CD4-positive, alpha-beta T cell treated with Interleukin-6 at 100 ng/mL for 8 hours (primary cell): ENCODE measurements at places on chromosomes 6 and 20.

DNA sequence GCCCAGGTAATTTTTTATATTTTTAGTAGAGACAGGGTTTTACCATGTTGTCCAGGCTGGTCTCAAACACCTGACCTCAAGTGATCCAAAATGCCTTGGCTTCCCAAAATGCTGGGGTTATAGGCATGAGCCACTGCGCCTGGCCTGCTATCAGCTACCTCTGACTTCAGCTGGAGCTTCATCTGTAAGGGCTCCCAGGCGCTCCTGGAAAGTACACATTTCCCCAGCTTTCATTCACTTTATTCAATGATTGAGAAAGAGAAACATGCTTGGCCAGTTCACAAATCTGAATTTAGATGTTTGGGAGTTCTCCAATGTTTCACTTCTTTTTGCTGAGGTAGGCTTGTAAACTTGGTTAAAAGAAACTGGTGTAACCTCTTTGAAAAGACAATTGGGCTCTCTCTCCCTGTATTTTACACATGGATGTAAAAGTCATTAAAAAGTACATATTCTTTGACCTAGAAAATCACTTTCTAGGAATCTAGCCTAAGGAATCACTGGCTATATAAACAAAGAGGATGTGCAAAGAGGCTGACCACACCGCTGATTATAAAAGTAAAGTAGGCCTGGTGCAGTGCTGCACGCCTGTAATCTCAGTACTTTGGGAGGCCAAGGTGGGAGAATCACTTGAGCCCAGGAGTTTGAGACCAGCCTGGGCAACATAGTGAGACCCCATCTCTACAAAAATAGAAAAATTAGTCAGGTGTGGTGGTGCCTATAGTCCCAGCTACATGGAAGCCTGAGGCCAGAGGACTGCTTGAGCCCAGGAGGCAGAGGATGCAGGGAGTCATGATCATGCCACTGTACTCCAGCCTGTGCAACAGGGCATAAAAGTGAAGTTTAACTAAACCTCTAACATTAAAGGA lies 128.9 kb downstream of the BACH2 start:
- no peak for DNase-seq

DNA sequence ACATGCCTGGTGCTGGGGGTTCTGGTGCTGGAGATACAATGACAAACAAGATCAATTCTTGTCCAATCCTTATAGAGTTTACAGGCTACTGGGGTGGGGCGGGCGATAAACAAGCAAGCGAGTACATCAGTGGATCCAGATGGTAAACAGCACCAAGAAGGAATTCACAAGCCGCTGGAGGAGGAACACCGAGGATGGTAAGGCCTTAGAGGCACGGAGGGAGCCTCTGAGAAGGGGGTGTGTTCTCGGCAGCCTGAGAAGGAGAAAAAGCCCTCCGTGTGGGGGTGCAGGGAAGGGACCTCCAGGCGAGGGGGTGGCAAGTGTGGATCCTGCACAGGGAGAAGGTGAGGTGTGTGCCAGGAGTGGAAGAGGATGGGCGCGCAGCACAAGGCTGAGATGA lies 276.5 kb upstream of the FOXQ1 start:
- no peak for DNase-seq

DNA sequence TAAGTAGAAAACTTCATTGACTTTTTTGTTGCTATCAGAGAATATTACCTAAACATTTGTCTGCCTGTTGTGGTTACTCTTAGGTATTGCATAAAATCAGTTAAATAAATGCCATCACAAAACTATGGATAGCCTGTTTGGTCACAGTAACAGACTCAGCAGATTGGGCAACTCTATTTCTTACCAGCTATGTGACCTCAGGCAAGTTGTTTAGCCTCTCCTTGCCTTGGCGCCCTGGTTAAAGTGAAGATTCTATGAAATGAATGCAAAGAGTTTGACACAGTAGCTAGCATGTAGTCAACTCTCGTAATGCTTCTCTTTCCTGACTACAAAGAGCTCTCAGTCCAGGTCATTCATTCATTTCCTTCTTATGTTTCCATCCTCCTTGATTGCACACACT lies 82.5 kb upstream of the ID4 start:
- no peak for DNase-seq

GRCh38 chr6:139367810-139368351 lies 6.6 kb downstream of the CITED2 start:
- no peak for DNase-seq

DNA sequence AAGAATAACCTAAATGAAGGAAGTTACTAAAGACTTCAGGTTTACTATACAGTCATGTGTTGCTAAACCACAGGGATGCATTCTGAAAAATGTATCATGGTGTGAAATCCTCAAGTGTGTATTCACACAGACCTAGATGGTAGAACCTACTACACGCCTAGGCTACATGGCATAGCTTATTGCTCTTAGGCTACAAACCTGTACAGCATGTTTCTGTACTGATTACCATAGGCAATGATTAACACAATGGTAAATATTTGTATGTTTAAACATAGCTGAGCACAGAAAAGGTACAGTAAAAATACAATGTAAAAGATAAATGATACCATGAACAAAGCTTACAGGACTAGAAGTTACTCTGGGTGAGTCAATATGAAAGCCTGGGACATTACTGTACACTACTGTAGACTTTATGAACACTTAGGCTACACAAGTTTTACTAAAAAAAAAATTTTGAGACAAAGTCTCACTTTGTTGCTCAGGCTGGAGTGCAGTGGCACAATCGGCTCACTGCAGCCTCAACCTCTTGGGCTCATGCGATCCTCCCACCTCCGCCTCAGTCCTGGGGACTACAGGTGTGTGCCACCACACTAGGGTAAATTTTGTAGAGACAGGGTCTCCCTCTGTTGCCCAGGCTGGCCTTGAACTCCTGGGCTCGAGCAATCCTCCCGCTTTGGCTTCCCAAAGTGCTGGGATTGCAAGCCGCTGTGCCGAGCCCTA lies 36.0 kb downstream of the ADNP start:
- DNase-seq, result no peak

DNA sequence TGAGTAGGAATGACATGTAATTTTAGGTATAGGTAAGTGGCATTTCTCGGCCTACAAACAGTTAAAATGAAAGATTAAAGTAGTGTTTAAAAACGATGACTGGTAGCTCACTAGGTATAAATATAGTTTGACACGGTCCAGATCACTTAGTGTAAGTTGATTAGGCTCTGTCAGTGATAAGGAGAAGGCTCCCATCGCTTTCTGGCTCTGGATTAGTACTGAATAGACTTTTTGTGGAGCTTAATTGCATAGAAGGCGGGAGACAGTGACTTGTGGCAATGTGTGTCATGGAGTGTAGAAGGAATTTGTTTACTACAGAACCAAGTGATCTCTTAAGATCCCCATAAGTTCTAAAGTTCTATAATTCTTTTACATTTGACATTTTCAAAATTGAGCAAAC lies 6.7 kb downstream of the PYGB start:
- no peak for DNase-seq

GRCh38 chr20:31608251-31608945 lies 3.3 kb downstream of the ID1 start:
- no peak for DNase-seq

- no peak for DNase-seq
Measured at GRCh38 chr6:69980624-69981023, 114.3 kb downstream of the COL19A1 start.

DNA sequence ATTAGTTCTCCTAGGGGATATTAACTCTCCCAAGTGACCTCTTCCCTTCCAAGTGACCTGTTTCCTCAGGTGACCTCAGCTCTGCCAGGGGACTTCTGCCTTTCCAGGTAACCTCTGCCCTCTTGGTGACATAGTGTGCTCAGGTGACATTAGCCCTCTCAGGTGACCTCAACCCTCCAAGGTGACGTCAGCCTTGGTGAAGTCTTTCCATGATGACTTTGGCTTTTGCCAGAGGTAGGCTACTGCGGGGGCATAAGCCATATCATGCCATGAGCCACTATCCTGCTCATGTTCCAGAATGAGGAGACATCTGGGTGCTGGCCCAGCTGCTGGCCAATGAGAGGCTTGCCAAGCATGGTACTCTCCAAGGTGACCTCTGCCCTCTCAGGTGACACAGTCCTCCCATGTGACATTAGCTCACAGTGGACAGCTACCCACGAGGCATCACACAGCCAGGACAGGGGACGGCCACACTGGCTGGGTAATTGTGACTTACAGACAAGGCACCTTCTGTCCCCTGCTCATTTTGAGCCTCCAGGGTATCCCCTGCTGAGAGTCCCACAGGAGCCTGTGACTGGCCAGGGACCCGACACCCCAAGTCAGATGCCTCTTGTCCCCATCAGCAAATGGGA lies 31.1 kb downstream of the UBD start:
- no peak for DNase-seq

- no peak for DNase-seq
Measured at GRCh38 chr20:58071991-58072390, 156.5 kb downstream of the ANKRD60 start.

DNA sequence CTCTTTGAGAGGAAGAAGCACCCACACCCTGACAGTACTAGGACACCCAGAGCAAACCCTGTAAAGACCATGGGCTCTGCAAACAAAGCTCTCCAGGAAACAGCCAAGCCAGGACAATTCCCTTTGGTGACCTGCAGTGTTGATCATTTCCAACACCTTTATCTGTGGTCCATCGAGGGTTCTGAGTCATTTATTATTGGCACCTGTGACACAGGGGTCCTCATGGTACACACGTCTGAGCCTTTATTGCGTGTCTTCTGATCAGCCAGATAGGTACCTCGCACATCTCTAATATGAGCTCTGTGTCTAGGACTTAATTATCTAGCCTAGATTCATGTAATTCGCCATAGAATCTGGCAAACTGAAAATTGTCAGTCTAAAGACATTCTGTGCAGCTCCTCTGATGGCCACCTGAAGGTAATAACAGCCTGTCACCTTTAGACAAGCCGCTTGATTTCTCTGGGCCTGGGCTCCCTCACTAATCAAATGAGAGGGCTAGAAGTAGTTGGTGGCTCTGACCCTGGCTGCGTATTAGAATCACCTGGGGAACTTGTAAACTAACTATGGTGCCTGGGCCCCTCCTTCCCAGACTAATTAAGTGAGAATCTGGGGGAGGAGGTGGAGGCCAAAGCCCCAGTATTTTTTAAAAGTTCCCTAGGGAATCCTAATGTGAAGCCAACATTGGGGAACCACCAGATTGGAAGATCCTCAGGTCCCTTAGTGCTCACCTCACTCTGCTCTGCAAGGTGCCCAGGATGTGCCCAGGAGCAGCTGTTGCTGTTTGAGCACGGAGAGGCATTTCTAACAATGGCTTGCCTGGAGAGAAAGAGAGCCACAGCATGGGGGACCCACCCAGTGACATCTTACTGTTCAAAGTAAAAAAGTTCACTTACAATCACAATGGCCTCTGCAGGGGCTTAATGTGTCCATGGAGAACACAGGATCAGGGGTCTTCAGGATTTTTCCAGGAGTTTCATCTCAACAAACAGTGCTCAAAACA lies 122.0 kb upstream of the ARID1B start:
- DNase-seq, result no peak

- no peak for DNase-seq
Measured at GRCh38 chr6:119449331-119450156, 100.0 kb upstream of the MAN1A1 start.

- DNase-seq, result peak; percentile 39
Measured at GRCh38 chr20:38094373-38094891, 60.9 kb downstream of the RPRD1B start.

- peak; percentile 27 for DNase-seq
Measured at GRCh38 chr20:19205981-19206396, 6.5 kb upstream of the SLC24A3 start.

DNA sequence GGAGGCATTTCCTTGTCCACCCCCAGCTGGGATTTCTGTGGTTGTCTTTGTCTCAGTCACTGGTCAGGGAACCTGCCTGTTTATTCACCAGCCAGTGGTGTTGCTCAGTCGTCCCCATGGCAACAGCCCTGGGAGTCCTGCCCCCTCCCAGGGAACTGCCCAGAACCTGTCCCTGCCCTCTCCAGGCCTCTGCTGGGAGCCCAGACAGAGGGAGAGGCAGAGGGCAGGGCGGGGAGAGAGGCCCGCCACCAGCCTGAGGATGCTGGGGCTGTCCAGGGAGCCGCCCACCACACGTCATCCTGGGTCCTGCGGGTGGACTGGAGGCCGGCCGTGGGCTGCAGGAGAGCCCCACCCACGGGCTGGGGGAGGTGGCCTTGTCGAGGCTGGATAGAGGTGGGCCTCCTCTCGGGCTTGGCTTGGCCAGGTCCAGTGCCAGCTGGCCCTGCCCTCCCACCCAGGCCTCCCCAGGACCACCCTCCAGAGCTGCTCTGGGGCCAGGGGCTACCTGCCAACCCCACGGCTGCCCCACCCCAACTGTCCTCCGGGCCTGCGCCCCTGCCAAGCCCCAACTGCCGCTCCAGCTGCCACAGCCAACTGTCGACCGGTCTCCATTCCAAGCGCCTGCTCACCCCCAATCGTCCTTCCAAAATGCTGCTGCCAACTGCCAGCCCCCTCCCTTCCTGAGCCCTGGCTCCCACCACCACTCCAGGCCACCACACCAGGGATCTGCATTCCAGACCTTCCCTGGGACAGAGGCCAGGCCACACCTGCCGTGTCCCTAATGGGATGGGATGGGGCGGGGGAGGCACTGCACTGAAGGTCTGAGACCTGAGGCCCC lies 4.2 kb upstream of the ZBTB46 start:
- no peak for DNase-seq

DNA sequence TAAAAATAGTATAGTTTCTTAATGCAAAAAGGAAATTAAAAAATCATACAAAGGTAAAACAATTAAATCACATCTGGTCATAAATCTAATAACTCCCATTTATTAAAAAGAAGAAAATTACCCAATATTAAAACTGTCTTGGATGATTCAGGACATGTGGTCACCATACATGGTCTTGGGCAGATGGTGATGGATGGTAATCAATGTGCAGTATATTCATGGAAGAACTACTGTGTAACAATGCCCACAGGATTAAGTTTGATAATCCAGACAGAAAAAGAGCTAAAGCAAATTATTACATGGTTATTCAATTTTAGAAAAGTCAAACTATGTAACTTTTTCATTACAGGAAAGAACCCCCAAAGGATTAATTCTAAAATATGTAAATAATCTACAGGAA lies 480.6 kb downstream of the QKI start:
- no peak for DNase-seq

GRCh38 chr20:39588148-39588757 lies 626.1 kb downstream of the DHX35 start:
- no peak for DNase-seq

GRCh38 chr6:13611715-13612114 lies 3.4 kb upstream of the NOL7 start:
- DNase-seq, result no peak

DNA sequence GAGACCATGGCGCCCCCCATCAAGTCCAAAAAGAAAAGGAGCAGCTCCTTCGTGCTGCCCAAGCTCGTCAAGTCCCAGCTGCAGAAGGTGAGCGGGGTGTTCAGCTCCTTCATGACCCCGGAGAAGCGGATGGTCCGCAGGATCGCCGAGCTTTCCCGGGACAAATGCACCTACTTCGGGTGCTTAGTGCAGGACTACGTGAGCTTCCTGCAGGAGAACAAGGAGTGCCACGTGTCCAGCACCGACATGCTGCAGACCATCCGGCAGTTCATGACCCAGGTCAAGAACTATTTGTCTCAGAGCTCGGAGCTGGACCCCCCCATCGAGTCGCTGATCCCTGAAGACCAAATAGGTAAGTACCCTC lies 41.7 kb upstream of the NAA20 start:
- DNase-seq, result no peak

- no peak for DNase-seq
Measured at GRCh38 chr6:16766043-16766536, 4.8 kb upstream of the ATXN1 start.
